ENCODE measurements at places on chromosomes 7 and 10.

DNA sequence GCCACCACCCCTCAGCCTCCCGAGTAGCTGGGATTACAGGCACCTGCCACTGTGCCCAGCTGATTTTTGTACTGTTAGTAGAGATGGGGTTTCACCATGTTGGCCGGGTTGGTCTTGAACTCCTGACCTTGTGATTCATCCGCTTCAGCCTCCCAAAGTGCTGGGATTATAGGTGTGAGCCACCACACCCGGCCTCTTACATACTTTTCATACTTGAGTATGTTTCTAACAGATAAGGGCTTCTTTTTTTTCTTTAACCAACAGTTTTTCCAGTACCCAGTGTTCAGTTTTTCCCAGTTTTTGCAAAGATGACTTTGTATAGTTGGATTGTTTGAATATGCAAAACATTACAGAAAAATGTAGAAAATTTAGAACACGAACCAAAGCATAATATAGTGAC, 7.7 kb downstream of the EIF4H start:
- DNase-seq: no peak

DNA sequence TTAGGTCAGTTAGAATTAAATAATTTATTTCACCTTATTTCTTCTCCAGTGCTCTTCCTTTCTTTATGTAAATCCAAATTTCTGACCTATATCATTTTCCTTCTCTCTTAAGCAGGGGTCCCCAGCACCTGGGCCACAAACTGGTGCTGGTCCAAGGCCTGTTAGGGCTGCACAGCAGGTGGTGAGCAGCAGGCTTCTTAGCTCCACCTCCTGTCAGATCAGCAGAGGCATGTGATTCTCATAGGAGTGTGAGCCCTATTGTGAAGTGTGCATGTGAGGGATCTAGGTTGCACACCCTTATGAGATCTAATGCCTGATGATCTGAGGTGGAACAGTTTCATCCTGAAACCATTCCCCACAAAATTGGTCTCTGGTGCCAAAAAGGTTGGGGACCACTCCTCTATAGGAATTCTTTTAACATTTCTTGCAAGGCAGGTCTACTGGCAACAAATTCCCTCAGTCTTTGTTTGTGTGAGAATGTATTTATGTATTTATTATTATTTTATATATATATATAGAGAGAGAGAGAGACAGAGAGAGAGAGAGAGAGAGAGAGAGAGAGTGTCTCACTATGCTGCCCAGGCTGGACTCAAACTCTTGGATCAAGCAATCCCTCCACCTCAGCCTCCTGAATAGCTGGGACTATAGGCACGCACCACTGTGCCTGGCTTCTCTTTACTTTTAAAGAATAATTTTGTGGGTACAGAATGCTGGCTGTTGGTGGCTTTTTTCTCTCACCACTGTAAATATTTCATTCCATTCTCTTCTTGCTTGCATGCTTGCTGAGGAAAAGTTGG, 4.3 kb upstream of the ABCC2 start:
- DNase-seq: no peak

DNA sequence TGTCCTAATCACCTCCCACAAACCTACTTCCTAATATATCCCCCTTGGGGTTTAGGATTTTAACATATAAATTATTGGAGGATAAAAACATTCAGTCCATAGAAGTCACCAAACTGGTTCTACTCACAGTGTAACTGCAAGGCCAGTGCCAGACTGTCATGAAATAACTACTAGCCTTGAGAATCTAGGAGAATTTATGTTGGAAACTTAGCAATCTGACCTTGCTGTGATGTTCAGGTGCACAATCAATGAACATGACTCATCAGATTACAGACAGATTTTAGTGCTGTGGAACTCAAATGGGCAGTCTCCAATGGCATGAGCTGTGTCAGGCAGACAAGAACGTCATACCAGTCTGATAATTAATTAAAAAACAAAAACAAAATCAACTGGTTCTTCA, 571.4 kb upstream of the IGFBP3 start:
- no peak for DNase-seq

- DNase-seq: peak; percentile 16
Measured at GRCh38 chr10:43292755-43293676, 26.2 kb upstream of the RASGEF1A start.

GRCh38 chr7:74069086-74069541, 14.5 kb upstream of the LIMK1 start:
- no peak for DNase-seq

DNA sequence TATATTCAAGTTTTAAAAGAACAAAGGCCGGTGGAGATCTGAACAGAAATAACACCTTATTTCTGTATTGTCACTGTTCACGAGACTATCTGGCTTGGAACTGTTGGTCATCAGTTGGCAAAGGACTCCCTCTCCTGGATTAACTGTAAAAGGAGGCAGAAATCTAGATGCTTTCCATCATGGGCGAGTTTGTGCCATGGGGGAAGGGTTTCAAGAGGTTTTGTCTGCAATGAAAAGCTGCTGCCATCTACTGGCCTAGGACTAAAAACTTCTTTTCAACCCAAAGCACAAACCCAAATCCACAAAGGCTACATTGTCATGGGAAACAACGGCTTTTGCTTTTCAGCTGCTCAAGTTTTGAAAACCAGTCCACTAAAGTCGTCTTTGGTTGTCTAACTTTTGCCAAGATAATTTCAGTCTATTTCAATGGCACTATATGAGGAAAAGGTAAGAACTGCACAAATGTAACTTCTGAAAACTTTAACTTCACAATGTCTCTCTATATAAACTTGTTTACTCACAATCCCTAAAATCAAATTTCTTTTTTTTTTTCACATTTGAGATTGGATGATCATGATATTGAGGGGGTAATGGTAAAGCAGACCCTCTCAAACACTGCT, 196.8 kb downstream of the SKAP2 start:
- DNase-seq: peak; percentile 90

- peak; percentile 7 for DNase-seq
Measured at GRCh38 chr7:115679976-115680375, 350.6 kb downstream of the TFEC start.

- no peak for DNase-seq
Measured at GRCh38 chr7:12436896-12437535, 33.4 kb upstream of the VWDE start.

GRCh38 chr7:65233409-65234034, 140.1 kb upstream of the ZNF92 start:
- no peak for DNase-seq

DNA sequence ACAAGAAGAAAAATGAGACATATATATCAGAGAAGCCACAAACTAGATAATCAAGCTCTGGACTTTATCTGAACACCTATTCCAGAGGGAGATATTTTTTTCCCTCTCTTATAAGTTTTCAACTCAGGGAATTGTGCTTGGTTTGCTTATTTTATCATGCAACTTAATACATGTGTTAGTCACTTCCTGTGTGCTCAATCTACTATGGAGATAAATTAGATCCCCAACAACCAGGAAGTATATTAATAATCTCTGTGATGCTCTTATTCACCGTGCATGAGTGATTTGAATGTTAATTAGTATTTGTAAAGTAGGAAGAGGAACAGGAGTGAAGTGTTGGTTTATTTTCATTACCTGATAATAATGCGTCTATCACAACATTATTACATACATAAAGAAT, 38.8 kb upstream of the ZNF365 start:
- no peak for DNase-seq

- no peak for DNase-seq
Measured at GRCh38 chr7:121515229-121515628, 119.1 kb upstream of the FAM3C start.

DNA sequence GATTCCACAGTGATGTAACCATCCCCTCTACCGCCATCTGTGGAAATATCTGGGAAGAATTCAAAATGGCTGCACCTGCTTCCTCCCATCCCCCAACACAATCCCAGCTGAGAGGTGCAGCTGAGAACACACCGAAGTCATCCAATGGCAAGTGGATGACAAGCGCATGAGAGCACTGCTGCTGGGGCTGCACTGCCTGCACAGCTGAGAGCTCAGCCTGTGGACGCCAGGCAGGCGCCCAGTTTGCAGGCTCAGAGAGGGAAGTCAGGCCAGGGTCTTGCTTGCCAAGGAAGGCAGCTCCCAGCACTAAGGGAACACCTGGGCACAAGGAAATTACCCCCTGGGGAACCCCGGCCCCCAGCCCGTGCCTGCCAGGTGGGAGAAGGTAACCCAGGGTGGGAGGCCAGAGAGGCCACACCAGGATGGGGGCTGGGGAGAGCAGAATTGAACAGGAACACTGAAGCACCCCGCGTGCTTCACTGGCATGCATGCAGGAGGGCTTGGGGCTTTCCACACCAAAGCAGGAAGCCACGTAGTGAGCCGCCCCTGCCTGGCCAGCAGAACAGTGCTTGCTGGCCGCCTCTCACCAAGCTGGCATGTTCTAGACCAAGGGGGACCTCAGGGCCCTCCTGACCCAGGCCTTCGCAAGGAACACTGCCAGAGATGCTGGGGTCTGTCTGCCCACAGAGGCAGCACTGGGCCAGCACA, 46.2 kb downstream of the FAM53B start:
- DNase-seq: no peak

DNA sequence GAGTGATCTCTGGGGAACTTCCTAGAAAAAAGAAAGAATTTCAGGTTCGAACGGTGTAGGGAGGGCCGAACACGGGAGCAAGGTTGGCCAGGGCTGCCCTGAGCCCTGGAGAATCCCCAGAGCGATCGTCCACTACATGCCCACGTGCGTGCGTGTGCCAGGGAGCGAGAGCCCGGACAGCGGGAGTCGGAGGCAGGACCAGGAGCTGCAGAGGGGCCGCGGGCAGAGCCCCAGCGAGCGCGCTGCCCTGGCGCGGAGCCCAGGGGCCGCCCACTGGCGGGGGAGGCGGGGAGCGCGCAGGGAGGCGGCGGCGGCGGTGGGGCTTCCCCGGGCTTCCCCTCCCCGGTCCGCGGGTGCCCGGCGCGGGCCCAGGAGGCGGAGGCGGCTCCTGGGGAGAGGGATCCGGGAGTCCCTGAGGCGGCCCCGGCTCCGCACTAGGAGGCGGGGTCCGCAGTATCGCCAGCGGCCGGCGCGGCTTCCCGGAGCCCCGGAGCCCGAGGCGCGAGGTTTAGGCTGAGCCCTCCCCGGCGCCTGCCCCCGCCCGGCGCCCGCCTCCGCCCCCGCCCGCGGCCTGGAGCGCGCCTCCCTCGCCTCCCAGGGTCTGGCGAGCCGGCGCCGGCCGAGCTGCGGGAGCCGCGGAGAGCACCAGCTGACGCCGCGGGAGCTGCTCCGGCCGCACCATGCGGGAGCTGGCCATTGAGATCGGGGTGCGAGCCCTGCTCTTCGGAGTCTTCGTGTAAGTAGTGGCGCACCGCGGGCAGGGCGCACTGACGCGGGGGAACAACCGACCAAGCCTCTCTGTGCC, at the start of gene PLPP4:
PLPP4 (plus strand) TSS at position 602 of the 805 bp plus-strand sequence; CDS start at position 681, 79 bp downstream.
- DNase-seq: no peak

- no peak for DNase-seq
Measured at GRCh38 chr10:58467931-58468635, 44.6 kb upstream of the BICC1 start.

DNA sequence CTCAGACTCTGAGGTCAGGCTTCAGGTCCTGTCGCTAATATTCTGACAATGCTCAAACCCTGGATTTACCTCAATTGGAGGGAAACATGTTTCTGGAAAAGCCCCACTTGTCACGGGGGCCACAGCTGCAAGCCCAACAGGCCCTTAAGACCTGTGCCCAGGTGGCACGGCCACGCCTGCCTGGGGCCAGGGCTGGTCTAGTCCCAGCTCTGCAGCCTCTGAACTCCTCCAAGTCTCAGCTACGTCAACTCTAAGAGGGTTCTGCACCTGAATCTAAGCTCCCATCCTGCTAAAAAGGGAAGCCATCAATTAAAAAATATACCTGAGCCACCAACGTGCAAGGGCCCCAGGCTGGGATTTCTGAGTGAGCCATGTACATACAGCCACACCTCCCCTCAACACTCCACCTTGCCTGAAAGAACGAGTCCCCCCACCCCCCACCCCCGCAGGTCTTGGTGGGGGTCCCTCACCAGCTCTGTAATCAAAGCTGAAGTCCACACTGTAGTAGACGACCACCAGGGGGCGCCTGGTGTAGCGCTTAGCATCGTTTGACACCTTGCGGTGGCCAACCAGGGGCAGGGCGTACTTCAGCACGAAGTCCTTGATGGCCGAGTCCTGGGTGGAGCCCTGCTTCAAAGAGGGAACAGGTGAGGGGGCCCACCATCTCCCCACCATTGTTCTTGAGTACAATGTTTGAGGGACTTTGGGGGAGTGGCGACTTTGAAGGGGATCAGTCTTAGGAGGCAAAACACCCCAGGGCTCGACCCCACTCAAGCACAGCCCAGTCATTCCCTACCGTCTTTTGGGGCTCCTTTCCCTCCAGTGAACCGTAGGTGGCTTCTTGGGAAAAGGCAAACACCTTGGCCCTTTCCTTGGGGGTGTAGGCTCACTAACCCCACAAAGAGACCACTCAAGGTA, 22.6 kb downstream of the PDIA4 start:
- DNase-seq: peak; percentile 39

DNA sequence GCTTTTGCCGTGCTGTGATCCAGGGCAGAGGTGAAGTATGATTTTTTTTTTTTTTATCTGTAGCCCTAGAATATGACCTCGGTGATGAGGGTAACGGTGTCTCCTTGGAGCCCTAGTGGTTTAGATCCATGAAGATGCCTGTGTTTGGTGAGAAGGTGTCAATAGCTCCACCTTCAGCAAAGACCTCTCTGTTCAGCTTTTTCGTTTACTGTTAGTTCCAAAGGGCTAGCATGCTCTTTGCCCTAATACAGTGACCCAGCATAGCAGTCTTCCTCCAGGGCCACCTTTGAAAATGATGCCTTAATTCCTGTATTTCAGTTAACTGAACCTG, 746 bp upstream of the MRPS16 start:
- no peak for DNase-seq

- no peak for DNase-seq
Measured at GRCh38 chr7:46767071-46767470, 814.8 kb downstream of the TNS3 start.

GRCh38 chr10:78148961-78149612, 115.4 kb downstream of the RPS24 start:
- DNase-seq: no peak

- no peak for DNase-seq
Measured at GRCh38 chr7:134021836-134022235, 105.3 kb upstream of the LRGUK start.

DNA sequence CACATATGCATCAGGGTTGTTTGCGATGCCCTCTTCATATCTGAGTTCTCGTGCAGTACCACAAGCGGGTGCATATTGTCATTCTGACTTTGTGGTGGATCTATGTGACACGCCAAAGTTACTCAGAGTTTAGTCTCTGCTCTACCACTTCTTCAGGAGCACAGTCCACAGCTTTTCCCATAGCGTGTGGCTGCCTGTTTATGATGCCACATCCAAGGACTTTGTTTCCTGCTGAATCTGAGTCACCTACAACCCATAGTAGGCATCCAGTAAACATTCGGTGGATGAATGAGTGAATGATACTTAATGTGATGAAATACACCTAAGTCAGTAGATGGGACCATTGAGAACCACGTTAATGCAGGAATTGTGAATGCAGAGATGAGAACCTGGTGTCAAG, 15.0 kb downstream of the ADRA2A start:
- no peak for DNase-seq

GRCh38 chr7:138400400-138400886, 59.6 kb upstream of the TRIM24 start:
- no peak for DNase-seq
